ENCODE measurements at places on chromosomes 1 and 21.

DNA sequence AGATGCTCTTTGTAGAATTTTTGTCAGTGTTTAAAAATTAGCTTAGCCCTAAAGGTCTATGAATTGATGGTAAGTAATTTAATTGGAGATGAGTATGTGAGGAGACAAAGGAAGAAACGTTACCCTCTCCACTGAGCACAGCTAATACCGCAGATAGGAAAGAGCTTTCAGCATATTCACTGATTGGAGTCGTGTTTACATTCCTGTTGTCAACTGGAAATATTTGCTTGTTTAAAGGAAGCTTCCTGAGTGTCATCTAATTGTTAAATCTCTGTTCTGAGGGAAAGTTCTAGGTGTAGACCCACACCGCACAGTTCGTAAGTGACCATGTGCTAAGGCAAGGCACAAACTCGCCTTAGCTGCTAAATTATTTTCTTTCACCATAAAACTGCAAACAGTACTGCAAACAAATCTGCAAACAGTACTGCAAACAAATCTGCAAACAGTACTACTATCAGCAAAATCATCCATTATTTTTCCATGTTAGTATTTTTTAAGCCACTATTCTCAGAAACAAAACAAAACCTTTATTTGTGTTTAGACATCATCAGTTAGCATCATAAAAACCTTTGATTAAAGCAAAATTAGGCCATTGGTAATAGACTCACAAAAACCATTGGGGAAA is 32.6 kb downstream of the TOMM20 start:
- DNase-seq: no peak

DNA sequence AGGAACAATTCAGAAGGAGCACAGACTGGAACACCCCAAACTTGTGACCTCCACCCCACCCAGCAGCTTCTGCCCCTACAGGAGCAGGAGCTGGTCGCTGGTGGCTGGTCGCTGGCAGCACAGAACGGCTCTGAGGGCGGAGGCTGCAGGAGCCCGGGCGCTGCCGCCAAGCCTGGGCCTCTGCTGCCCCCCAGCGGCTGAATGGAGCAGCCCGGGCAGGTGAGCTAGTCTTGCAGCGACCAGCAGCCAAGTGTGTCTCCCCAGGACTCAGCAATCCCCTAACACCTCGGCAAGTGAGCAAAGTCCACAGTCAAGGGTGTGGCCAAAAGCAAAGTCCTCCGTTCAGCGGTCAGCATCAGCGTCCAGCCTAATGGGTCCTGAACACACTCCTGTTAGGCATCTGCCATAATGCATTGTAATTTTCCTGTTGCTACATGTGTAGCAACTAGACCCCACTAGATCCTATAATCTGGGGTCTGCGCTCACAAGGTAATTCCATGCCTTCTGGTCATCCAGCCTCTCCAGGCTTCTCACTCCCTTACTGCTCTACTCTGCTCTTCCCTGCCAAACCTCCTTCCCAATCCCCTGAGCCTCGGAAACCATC is 12.1 kb upstream of the GJB5 start:
- DNase-seq: no peak

DNA sequence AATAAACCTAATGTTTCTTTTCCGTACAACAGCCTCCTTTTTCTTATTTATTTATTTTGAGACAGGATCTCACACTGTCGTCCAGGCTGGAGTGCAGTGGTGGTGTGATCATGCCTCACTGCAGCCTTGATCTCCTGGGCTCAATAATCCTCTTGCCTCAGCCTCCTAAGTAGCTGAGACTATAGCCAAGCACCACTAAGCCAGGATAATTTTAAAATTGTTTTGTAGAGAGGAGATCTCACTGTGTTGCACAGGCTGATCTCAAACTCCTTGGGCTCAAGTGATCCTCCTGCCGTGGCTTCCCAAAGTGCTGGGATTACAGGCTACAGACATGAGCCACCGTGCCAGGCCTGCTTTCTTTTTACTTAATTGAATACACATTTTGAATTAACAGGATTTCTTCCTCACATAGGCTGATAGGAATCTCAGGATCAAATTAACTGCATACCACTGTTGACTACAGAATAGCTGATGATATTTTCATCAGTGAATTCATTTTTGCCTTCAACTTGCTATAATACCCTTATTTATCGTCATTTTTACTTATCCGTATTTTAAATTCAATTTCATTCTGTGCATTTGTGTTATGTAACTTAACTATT is 2010.5 kb downstream of the NCAM2 start:
- DNase-seq: no peak

DNA sequence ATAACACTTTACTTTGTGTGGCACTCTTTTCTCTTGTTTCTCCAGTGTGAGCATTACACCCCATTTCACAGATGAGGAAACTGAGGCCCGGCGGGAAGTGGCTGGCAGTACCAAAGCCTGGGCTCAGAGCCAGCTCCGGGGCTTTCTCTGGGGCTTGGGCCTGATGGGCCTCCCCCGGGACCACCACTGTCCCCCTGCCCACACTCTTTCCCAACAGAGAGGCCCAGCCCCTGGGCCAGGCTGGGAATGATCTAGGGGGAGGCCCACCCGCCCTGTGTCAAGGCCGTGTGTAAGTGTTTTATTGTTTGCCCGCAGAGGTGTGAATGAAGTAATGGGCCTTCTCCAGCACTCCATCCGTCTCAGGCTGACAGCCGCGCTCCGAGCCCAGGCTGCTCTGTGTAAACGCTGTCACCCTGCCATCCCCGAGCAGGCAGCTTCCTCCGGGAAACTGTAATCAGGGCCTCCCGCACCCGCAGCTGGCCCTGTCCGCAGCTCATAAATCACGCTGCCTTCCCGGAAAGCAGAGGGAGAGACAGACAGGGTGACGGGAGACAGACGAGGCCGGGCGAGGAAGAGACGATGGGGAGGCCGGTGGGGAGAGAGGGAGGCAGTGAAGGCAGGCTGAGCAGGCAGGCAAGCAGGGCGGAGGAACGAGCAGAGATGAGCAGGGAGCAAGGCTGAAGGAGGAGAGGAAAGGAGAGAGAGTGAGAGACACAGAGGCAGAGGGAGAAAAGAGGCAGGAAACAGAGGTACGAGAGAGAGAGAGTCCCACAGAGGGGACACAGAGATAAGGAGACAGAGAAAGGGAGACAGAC is 109.7 kb upstream of the ZBTB40 start:
- DNase-seq: no peak

- no peak for DNase-seq
Observed at GRCh38 chr1:2166695-2167094, 27.9 kb downstream of the FAAP20 start.

- DNase-seq: peak; percentile 93
Observed at GRCh38 chr1:116375887-116376728, 3.1 kb downstream of the ATP1A1 start.
